ENCODE measurements at places on chromosomes 11 and 22. TPM values are rescaled to one million over a fixed set of nuclear protein-coding genes. Genes with fewer than 3 reads are reported as not detected.

Gene SYCE3
- 0.22 TPM for total RNA-seq

Gene CRYBB3
- 0.09 TPM for total RNA-seq

Gene HORMAD2
- total RNA-seq: not detected

Gene C11orf16
- total RNA-seq: not detected

Gene NRXN2
- 0.28 TPM for total RNA-seq

Gene OR51B4
- total RNA-seq: not detected

Gene SULT4A1
- total RNA-seq: not detected

Gene TBX1
- total RNA-seq: 3.8 TPM

Gene RTN4R
- 15.5 TPM for total RNA-seq

Gene CENATAC
- 10.6 TPM for total RNA-seq

Gene NPTXR
- 7.9 TPM for total RNA-seq

Gene KCNK7
- total RNA-seq: 0.51 TPM

Gene MOGAT2
- total RNA-seq: not detected

Gene MS4A6A
- not detected for total RNA-seq

Gene RAC2
- 0.09 TPM for total RNA-seq

Gene TPH1
- total RNA-seq: 0.01 TPM

Gene C11orf86
- 73.3 TPM for total RNA-seq

Gene C11orf91
- 1.2 TPM for total RNA-seq

Gene MS4A12
- not detected for total RNA-seq

Gene CDC45
- total RNA-seq: 23.6 TPM

Gene OR51M1
- not detected for total RNA-seq

Gene GPHA2
- not detected for total RNA-seq

Gene CHRM1
- 0.07 TPM for total RNA-seq

Gene TPST2
- total RNA-seq: 8.8 TPM

Gene APOA5
- not detected for total RNA-seq

Gene GSTT2B
- total RNA-seq: 0.15 TPM

Gene IRAG1
- total RNA-seq: 0.03 TPM

Gene VPREB1
- not detected for total RNA-seq

Gene FREY1
- total RNA-seq: 0.46 TPM

Gene HBB
- 0.24 TPM for total RNA-seq

Gene SLC15A3
- not detected for total RNA-seq

Measured in A549 treated with AZD2906 at 1 μM for 4 hours (cell line).